Posterior cingulate gyrus (tissue), 11 donors: ENCODE measurements at places on chromosomes 13 and 19.

GRCh38 chr19:42175952-42176648 is 41.4 kb downstream of the DEDD2 start:
- DNase-seq, result no peak

DNA sequence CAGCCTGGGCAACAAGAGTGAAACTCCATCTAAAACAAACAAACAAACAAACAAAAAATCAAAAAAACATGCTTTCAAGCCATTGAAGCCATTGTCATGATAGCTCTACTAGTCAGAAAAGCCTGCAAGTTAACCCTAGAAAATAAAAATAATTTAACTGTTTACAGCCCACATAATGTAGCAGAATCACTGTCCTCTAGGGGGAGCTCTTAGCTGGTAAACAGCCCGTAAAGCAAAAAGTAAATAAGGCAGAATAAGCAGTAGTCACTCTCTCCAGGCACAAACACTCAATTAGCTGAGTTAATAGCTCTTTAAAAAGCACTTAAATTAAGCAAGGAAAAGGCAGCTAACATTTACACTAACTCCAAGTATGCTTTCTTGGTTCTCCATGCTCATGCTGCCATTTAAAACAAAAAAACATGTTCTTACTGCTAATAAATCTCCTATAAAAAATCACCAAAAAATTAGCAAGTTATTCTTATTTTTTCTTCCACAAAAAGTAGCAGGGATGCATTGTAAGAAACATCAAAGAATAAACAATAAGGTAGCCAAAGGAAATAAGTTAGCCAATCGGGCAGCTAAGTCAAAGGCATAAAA is 11.3 kb downstream of the LILRB4 start:
- no peak for DNase-seq

GRCh38 chr19:34171539-34171876 is 796 bp upstream of the LSM14A start:
- DNase-seq, result no peak

DNA sequence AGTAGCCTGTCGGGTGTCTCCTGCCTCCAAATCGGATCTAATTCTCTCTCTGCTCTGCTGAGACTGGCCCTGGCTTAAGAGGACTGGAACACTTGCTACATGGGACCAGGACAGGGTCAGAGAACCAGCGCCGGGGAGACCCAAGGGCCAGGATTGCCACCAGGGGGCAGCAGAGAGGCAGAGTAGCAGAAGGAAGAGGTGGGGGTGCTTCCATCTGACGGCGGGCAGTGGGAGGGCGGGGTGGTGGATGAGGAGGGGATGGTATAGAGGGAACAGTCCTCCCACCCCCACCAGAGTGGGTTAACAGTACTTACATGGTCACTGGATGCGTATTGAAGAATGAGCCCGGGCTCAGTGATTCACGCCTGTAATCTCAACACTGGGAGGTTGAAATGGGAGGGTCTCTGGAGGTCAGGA is 11.9 kb downstream of the SELENOW start:
- peak; percentile 61 for DNase-seq

GRCh38 chr13:110722971-110723370 is 9.5 kb downstream of the ING1 start:
- DNase-seq, result no peak

- DNase-seq, result no peak
Observed at GRCh38 chr19:18941628-18942354, 774 bp upstream of the HOMER3 start.

- no peak for DNase-seq
Observed at GRCh38 chr19:1744133-1744665, 9.1 kb upstream of the ONECUT3 start.

DNA sequence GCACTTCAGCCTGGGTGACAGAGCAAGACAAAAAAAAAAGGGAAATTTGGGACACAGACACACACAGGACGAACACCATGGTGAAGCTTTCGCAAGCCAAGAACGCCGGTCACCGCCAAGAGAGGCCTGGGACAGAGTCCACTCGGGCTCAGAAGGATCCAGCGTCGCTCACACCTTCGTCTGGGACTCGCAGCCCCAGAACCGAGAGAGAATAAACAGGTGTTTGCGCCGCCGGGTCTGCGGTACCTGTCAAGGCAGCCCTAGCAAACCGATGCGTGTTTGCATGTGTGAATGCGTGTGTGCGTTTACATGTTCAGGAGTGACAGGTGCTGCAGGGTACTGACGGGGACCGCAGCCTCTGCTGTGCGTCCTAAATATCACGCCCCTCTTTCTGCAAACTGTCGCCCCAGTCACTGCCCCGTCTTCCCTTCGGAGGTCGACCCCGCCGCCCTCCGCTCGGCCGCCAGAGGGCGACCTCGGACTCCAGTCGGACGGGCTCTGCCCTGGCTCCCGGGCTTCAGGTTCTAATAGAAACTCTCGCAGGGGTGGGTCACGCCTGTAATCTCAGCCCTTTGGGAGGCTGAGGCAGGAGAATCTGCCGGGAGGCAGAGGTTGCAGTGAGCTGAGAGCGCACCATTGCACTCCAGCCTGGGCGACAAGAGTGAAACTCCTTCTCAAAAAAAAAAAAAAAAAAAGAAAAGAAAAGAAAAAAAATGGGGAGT is 11.8 kb upstream of the CSNK1G2 start:
- peak; percentile 84 for DNase-seq

DNA sequence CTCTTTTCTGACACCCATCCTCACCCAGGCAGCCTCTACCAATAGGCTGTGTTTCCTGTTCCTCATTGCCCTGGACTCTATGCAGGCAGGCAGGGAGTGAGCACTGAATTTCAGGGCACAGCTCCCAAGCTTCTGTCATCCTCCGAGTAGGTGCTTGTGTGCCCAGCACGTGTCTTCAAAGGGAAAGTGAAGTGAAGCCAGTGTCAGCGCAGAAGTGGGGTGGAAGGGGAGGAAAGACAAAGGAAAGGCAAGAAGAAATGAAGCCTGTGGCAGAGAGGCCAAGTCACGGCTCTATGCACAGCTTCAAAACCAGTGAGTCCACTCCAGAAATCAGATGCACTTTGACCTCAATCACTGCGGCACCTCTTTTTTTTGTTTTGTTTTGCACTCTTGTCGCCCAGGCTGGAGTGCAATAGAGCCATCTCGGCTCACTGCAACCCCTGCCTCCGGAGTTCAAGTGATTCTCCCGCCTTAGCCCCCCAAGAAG is 16.9 kb downstream of the CEBPA start:
- no peak for DNase-seq

- no peak for DNase-seq
Observed at GRCh38 chr13:112253631-112254030, 122.5 kb upstream of the SPACA7 start.

- DNase-seq, result no peak
Observed at GRCh38 chr13:48490241-48490640, 42.6 kb downstream of the RCBTB2 start.

- DNase-seq, result no peak
Observed at GRCh38 chr13:29384466-29384865, 211.0 kb downstream of the SLC7A1 start.

DNA sequence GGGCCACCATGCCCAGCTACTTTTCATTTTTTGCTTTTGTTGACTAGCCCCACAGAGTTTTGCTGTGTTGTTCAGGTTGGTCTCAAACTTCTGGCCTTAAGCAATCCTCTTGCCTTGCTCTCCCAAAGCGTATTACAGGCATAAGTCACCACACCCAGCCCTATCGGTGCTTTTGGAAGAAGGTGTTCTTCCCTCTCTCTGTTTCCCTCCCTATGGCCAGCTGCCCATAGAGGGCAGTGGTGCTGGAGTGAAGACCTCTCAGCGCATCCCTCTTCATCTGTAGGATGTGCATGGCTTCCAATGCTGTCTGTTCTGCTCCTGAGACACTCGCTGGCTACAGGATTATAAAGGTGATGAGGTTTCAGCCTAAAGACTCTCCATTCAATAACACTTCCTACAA is 1.3 kb upstream of the CD22 start:
- no peak for DNase-seq

- no peak for DNase-seq
Observed at GRCh38 chr13:35760735-35761281, 284.3 kb upstream of the MAB21L1 start.

DNA sequence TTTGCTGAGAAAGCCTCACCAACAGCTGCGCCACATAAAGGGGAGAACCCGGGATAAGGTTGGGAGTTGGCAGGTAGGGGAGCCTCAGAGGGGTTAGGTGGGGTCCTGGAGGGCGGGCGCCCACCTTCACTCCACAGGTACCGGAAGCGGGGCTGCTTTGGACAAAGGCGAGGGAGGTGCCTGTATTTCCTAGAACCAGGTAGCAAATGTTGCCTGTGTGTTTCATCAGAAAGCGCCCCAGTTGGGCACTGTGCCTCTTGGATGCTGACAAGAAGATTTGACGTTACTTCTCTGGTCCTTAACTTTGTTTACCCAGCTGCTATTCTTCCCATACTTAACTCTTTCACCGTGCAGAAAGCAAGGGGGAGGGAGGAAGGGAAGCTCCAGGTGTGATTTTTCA is 278.9 kb downstream of the ZNF536 start:
- no peak for DNase-seq

DNA sequence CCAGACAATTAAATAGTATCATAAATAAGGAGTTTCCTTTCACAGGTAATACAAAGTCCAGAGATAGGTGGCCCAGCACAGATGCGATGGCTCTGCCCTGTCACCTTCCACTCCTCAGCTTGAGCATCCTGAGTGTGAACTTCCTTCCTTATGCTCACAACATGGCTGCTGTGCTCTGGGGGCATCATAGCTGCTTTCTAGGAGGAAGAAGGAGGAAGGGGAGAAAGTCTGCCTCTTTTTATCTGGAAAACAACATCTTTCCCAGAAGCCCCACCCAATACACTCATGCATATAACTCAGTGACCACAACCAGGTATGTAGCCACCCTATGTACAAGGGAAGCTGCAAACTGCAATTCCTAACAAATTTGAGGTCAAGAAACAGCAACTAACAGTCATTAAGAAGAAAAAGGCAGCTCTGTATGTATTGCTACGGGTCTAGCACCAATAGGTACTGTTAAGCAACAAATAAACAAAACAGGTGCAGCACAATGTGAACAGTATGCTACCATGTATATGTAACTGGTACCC is 201.2 kb upstream of the UBL3 start:
- no peak for DNase-seq

- DNase-seq, result no peak
Observed at GRCh38 chr13:102856557-102856956, 10.7 kb downstream of the ERCC5 start.

DNA sequence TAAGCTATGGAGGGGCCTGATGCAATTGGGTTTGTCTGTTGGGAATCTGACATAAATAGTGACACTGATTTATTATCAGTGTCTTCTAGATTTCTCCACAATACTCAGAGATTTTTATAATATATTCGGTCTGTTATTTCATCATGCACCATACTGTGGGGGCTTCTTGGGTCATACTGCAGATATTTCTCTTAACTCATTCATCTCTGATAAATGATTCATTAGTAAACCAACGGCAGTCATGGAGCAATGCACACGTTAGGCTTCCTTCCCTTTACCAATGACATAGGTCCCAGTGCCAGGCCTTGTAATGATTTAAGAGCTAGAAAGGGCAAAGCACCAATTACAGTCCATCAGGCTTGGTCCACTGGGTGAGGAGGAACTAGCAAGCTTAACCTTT is 53.6 kb downstream of the FAM216B start:
- no peak for DNase-seq

- no peak for DNase-seq
Observed at GRCh38 chr19:33703438-33703750, 81.6 kb downstream of the CHST8 start.

GRCh38 chr13:86725105-86725504 is 925.9 kb upstream of the SLITRK6 start:
- DNase-seq, result no peak
